ENCODE measurements at places on chromosomes 6 and 20.

- no peak for DNase-seq
Observed at GRCh38 chr6:128767150-128767549, 115.8 kb upstream of the LAMA2 start.

GRCh38 chr20:64056889-64057627 lies 5.9 kb upstream of the TCEA2 start:
- DNase-seq: no peak

GRCh38 chr6:33978412-33979150 lies 167.3 kb downstream of the GRM4 start:
- DNase-seq: no peak

- no peak for DNase-seq
Observed at GRCh38 chr6:3309391-3310050, 50.8 kb downstream of the PSMG4 start.

DNA sequence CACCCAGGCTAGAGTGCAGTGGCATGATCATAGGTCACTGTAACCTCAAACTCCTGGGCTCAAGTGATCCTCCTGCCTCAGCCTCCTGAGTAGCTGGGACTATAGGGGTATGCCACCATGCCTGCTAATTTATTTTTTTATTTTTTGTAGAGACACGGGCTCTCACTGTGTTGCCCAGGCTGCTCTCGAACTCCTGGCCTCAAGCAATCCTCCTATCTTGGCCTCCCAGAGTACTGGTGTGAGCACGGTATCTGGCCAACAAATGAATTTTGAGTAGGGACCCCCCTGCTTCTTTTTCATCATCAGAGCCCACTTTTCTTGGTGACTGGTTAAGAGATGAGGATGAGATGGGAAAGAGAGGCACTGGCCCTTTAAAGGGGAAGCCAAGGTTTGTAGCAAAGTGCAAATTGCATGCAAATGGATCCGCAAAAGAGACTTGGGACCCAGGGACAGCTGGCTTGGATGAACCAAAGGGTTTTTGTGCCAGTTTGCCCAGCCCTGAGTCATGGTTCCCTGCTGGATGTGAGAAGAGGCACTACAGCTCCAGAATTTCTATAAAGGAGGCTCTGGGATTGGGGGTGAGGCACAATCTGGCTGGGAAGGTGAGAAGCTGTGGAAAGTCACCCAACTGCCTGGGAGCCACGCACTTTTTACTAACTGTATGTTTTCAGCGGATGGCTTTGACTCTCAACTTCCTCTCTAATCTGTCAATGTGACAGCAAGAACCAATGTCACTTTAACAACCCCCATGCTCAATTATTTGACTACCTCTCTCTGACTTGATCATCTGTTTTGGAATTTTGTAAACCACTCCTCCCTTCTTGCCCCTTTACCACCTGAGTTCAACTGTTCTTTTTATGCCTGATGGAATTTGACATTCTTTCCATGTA lies 58.7 kb upstream of the RNF24 start:
- DNase-seq: no peak

DNA sequence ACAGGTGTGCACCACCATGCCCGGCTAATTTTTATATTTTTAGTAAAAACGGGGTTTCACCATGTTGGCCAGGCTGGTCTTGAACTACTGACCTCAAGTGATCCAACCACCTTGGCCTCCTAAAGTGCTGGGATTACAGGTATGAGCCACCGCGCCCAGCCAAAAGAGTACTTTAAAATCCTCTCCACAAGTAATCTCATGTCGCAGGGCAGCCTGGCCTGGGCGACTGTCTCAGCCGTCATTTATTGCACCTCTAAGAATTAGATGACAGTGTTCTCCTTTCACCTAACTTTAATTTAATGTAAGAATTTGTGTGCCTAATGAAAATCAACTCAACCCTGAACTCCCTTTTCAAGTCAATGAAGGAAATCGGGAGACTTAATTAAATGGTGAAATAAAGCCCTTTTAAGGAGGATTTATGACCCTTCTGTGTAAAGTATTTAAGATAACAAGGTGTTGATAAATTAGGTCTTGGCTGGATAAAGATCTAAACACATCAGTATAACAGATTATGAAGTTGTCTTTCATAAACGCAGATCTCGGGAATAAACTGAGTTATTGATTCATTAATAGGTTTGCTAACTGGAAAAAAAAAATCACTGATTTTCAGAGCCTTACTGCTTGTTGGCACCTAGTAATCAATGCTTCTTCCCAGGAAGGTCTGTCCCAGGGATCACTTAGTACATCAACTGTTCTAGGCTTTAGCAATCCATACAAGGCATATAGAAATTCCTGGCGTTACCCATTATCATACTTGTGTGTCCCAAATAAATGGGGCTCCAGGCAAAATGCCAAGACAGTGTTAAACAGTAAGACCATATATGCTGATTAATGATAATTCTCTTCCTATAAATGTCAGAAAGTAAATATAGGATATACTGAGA lies 209.3 kb downstream of the GMDS start:
- DNase-seq: no peak

- no peak for DNase-seq
Observed at GRCh38 chr6:154954347-154954746, 40.8 kb upstream of the TIAM2 start.

GRCh38 chr6:53162606-53163005 lies 14.0 kb upstream of the GCM1 start:
- DNase-seq: no peak

DNA sequence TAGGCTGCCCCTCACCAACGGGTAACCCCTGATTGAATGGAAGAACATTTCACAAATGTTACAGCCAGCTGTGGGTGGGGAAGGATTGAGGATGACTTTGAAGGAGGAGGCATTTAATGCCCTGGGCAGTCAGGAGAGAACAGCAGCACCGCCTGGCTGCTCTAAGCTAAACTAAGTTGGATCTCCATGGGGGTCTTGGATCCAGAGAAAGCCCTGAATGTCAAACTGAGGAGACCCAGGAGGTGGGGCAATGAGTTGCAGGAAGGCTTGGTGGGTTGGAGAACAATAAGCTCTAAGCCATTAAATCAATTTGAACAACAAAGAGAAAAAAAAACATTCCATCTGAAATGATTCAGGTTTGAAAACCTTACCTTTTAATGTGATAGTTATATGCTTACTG lies 35.4 kb downstream of the TMX4 start:
- no peak for DNase-seq

DNA sequence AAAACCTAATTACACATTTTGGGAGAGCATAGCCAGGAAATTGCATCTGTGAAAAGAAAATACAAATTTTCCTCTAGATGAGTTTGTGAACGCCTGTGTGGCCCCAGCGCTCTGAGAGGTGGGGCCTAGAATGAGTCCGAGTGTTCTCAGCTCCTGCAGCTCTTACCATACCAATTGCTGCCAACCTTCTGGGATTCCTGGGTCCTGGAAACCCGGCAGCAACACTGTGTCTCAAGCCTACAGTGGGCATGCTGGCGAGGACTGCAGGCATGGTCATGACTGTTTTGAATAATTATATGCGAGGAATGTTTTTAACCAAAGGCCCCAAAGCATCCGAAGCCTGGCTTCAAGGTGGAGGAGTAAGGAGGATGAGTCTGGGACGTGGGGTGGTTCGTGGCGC lies 90.4 kb downstream of the SERAC1 start:
- DNase-seq: no peak

DNA sequence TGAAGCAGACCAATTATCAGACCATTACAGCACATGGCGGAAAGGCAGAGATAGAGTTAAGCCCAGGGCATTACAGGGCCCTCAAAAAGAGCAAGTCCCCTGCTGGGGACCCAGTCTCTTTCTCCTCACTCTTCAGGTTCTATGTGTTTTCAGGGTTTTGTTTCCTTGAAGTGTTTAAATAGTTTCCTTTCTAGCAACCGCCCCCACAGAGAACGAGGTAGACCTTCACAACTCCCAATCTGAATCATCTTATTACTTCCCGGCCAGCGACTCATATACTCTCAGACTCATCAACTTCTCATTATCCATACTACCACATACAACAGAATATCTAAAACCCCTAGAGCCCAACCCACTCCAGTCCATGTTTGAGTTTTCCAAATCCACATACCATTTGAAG lies 526.6 kb upstream of the ARID1B start:
- no peak for DNase-seq

DNA sequence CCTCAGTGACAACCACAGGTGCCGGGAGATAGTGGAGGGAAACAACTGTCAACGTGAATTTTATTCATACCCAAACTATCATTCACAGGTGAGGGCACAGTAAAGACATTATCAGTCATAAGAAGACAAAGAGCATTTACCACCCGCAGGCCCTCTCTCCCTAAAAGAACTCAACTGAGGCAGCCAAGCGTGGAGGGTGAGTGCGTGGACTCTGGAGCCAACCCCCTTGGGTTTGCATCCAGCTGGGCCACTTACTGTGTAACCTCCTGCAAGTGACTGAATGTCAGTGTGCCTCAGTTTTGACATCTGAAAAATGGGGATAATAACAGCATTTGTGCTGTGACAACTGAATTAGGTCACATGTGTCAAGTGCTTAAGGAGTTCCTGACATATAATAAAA lies 70.6 kb upstream of the KCNK16 start:
- DNase-seq: no peak
